ENCODE measurements at places on chromosomes 2 and 18.

- DNase-seq = no peak
Observed at GRCh38 chr2:88342749-88343148, 109.7 kb downstream of the FOXI3 start.

DNA sequence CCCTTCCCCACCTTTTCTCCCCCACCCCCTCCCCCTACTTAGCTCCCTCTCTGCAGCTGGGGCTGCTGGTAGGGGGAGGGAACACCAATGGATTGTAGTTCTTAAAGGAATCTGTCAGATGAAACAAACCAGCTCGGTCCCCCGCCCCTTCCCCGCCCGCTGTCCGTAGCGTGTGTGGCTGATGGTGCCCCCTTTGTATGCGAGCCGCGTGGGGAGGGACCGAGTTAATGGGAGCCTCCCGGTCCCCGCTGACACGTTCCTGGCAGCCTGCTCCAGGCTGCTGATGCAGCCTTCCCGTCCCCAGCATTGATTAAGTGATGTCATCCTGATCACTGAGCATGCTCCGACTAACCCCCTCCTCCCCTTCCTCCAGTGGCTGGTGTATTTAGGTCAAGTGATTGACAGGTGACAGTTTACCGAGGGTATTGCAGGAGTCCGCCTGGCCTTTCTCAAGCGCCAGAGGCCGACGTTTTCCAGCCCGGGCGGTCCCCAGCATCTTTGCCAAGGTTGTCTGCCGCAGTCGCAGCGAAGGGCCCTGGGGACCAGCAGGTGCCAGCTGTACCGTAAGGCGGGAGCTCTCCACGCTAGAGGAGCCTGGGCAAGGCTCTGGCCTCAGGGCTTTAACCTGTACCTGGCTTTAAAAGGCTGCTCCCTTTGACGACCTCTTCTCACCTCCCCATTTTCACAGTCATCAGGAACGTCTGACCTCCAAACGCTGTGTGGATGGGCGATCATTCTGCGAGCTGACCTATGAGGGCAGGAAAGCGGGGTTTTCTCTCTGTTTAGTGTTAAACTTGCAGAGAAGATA, 1.8 kb downstream of the KIF5C start:
- no peak for DNase-seq

DNA sequence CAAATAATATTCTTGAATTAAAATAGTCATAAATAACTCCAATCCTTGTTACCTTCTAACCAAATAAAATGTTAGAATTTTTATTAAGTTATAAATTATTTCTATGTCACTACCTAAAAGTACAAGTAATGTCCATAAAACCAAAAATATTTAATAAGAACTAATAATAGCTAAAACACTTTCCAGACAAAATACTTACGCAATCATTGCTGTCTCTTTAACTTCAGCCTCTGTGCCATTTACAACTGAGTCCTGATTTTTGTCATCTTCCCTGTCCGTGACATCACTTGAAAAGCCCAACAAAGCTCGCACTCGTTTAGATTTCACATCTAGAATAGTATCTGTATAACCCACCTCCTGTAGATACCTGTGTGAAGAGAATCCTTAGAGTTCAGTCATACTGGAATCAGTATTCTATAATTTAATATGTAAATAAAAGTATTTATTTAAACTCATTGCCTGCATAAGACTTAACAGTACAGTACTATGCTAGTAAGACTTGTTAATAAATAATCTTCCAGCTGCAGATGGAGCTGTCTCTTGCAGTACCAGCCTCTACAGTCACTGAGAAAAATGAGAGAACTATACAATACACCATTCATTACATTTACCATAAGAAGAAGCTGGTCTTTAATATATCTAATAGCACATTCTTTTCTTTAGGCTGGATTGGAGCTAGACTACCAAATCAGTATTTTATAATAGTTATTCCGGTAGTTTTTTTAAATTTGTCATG, 63.8 kb downstream of the STRN start:
- no peak for DNase-seq

- DNase-seq = no peak
Observed at GRCh38 chr2:117379928-117380327, 434.6 kb upstream of the DDX18 start.

- DNase-seq = no peak
Observed at GRCh38 chr2:14717131-14717530, 84.6 kb downstream of the LRATD1 start.

GRCh38 chr2:74199871-74200305, 1.5 kb downstream of the MTHFD2 start:
- DNase-seq = no peak

GRCh38 chr2:221335219-221335752, 236.8 kb downstream of the EPHA4 start:
- no peak for DNase-seq

- no peak for DNase-seq
Observed at GRCh38 chr18:12287684-12288402, 20.2 kb upstream of the TUBB6 start.

DNA sequence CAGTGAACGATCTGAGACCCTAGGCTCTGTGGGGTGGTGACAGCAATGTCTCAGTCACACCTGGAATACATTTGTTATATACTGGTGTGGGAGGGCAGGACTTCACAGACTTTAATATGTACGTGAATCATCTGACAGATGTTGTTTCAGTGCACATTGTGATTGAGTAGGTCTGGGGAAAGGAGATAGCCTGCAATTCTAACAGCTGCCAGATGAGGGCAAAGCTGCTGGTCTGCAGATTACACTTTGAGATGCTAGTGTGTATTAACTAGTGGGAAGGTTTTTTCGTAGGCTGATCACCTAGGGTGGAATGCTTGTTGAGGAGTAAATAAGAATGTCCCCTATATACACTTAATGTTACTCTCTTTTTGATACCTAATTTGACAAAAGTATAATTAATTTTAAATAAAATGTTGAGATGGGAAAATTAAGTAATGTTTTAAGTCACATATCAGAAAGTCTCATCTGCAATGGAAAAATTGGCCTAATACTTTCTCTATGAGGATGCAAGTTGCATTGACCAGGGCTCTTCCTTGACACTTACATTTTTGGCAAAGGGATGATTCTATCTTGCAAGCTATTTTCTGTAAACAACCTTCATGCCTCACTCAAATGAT, 496.9 kb upstream of the HNMT start:
- no peak for DNase-seq

DNA sequence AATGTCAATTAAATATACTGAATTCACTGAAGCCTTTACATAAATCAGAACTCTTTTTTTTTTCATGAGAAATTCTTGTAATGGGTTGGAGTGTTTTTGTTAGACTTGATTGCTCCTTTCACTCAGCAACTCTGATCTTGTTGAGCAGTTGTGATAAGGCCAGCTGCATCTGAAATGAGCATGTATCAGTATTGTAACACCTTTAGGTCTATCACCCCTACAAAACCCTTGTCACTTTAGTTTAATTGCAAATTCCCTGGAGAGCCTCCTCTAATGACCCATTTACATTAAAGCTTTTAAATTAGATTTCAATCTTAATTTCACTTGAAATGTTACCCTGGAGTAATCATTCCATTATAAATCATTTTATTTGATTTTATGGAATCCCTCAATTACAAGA, 346.8 kb upstream of the TCF4 start:
- DNase-seq = no peak

GRCh38 chr2:36965751-36966369, 476 bp downstream of the STRN start:
- peak; percentile 27 for DNase-seq

DNA sequence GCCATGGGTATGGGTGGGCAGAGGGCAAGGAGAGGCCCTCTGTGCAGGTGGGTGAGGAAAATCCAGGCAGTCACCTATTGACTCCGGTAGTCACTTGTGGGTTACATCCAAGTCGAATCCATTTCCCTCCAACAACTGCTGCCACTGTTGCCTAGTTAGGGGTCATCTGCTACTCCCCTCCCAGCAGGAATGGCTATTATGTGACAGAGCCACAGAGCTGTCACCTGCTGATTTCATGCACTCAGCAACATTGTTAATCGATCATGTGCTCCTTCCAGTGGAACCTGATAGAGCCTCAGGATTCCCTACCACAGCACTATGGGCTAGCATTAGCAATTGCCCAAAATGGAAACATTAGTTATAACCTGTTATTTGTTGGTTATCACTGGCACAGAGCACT, 31.4 kb downstream of the POLR1A start:
- no peak for DNase-seq

DNA sequence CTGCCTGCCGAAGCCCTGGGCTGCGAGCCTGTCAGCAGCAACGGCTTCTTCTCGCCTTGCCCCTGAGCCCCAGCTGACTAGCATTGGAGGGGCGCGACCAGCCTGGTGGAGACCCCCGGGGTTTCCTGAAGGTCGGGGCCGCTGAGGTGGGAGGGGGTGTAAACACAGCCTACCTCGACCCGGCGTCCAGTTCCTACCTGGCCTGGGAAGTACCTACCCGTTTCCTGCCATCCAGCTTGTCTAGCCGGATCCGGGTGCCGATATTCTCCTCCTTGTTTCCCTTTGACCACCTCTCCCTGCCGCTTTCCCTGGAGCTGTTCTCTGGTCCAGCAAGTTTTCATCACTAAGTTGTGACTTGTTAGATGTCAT, 511 bp downstream of the MOB4 start:
- DNase-seq = no peak

GRCh38 chr2:85596026-85596333, 435 bp downstream of the RNF181 start:
- no peak for DNase-seq

- DNase-seq = no peak
Observed at GRCh38 chr2:79876430-79876829, 363.6 kb downstream of the CTNNA2 start.

DNA sequence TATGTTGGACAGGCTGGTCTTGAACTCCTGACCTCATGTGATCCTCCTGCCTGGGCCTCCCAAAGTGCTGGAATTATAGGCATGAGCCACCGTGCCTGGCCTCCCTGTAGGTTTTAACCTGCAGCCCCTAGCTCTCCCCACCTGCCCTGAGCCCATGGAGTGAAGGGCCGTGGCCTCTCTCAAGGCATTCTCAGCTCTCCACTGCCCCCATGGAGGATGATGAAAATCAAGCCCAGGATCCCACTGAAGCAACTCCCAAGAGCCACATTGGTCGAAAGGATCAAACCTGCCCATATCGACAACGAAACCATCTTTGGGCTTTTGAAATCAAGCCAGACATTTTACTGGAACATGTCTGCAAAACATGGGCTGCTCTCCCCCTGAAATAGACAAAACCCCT, 22.4 kb upstream of the CREG2 start:
- no peak for DNase-seq

GRCh38 chr2:43292851-43293743, 66.7 kb upstream of the ZFP36L2 start:
- DNase-seq = no peak
